Activated B cell treated with CpG ODN at 0.5 μM for 24 hours (primary cell): ENCODE measurements at places on chromosomes 1 and 21.
A peak's percentile ranks its signal among the peaks of the same experiment; 100 is the strongest.

DNA sequence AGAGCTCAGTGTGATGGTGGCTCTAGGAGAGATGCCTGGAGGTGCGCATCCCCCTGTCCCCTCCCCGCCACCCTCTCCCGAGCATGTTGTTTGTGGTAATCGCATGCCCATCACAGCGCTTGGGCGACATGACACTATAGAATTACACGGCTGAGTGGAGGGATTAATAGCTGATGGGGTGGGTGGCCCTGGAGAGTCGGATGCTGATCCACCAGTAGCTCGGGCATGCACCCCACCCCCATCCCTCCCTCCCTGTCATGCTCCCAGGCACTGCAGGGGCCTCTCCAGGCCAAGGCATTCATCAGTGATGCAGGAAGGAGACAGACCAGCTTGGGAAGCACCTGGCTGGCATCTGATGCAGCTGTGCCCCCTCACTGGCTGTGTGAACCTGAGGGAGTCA lies 159.0 kb upstream of the IGSF21 start:
- DNase-seq, result no peak

GRCh38 chr1:15958793-15959192 lies 17.1 kb downstream of the ZBTB17 start:
- DNase-seq, result no peak

DNA sequence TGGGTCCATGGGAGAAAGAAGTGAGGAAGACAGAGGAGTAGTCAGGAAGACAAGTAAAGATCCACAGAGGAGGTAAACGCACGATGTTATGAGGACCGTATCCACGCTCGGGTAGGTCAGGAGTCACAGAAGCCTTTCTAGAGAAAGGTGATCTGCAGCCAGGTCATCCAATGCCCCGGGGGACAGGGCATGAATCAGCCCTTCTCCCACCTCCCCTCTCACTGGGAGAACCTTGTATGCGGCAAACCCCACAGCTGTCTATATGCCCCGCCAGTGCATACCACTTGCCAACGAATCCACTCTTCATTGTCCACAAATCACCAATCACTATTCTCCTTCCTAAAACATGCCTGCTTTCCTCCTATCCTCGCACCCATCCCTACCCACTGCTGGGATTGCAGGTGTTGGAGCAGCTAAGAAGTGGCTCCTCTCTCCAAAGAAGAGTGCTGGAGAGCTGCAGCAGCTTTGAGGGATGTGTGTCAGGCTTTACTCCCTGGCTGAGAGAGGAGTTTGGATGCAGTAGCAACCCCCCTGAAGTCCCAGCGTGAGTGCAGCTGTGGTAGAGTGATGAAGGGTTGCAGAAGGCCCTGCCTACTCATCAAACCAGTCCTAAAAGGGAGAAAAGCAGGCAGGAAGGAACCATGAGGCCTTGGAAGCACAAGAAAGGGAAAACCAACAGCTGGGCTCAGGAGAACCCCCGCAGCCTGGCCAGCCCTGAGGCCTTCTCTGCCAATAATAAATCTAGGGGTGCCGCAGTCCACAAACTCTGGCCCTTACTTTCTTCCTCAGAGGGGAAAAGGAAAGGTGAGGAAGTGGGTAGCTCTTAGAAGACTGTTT lies 102.2 kb upstream of the GADD45A start:
- no peak for DNase-seq

DNA sequence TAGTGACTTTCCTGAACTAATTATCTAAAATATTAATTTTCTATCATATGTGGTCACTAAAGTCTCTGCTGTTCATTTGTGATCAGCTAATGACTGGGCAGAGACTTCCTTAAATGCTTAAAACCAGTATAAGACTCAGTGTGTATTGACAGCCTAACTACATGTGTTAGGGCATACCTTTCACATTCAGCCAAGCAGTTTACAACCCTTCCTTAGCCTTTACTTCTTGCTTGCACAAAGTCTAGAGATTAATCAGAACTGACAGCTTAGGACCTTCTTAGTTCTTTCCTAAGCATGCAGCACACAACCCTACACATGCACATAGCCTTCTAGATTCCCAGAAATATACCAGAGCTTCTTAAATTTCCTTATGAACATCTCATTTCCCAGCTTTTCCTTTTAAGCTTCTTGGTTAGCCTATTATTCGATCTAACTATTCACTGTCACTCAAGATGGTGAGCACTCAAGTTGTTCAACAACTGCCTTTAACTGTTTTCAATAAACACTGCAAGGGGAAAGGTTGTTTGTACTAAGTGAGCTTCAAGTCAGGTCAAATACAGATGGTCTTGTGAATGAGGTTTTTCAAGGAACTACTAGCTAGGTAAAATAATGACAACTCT lies 13.4 kb downstream of the EYA3 start:
- no peak for DNase-seq

DNA sequence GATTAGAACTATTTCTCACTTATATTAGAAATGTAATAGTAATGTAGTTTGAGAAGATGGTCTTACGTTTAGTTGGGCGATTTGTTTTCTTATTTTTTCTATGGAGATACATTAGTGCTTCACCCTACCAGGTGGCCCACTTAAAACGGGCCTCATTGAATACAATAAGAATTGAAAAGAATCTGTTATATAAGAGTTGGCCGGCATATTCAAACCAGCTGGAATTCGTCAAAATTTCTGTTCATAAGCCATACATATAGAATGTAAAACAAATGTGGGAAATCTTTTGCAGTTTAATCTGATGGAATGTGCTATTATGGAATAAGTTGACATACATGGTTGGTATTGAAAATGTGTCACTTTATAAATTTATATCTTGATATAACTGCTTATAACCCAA lies 96.4 kb upstream of the C1orf105 start:
- no peak for DNase-seq

DNA sequence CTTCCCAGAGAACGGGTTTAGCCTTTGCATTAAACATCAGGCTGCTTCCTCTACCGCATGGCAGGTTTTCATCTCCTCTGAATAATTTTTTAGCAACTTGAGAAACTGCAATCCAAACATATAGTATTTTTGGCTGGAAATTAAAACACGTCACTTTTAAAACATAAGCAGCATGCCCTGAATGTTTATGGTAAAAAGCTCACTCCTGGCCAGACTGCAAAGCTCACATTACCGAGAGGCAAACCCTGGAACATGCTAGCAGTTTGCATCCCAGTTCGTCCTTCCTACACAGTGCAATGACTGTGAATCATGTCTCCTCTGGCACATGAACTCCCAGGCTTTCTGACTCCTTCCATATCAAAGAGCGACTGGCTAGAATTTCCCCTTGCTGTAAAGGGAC lies 312.3 kb downstream of the RRAGC start:
- DNase-seq, result no peak

DNA sequence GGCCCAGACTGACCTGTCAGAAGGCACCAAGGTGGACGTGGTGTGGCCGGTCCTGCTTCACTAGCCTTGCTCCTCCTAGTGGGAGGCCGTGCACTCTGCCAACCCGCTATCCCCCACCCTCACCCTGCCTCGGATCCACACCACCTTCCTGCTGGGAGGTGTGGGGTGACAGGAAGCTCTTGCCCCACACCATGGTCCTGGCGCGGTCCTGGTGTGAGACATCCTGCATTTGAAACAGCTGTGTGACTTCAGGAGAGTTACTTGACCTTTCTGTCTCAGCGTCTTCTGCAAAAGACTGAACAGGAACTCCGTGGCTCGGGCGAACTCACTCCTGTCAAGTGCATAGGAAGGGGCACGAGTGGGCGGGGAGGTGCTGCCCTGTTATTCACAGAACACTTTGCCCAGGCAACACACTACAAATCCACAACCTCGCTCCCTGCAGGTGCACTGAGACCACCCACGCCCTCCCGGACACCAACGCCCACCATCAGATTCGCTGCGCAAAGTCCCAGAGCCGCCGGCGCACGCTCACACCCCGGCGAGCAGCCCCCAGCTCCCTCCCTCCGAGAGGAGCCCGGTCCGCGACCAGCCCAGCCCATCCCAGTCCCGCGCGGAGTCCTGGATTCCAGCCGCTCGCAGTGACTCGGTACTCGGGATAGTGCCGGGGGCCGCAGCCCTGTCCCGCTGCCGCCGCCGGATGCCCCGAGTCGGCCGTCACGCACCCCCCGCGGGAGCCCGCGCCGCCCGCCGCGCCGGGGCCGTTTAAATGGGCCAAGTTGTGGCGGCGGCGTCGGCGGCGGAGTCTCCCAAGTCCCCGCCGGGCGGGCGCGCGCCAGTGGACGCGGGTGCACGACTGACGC lies at the start of gene SAMD11:
Gene SAMD11 (plus strand): TSS at position 793 of the 860 bp plus-strand sequence. CDS start 509 bp downstream, outside the sequence.
- DNase-seq, result peak; percentile 67

GRCh38 chr1:43786960-43787359 lies 79.6 kb downstream of the ST3GAL3 start:
- DNase-seq, result no peak

GRCh38 chr1:89881415-89882058 lies 60.7 kb downstream of the LRRC8D start:
- no peak for DNase-seq
